ENCODE measurements at places on chromosomes 6 and 20. TPM values are rescaled to one million over a fixed set of nuclear protein-coding genes. Genes with fewer than 3 reads are reported as not detected.

DNA sequence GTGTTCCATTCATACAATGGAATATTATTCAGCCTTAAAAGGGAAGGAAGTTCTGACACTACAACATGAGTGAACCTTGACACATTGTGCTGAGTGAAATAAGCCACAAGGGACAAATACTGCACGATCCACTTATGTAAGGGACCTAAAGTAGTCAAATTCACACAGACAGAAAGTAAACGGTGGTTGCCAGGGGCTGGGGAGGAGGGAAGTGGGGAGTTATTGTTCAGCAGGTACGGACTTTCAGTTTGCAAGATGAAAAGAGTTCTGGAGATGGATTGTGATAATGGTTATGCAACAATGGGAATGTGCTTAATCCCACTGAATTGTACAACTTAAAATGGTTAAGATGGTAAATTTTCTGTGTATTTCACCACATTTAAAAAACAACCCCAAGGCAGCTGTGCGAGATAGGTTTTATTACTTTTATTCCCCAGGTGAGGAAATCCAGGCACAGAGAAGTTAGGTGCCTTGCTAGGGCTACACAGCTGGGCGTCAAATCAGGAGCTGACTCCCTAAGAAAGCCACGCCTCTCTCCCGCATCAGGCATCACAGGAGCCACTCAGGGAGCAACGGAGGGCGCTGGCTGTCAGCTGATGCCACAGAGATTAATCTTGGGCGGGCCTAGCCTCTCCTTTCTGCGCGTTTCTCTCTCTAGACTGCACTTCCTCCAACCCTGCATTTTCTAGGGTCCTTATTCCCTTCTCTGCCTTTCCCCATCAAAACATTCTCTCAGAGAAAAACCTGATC lies 9.3 kb upstream of the TRAF3IP2 start:
- H3K36me3 ChIP-seq, result no peaks in the 10 kb centered on the region
- peak; percentile 40 for DNase-seq
- H3K4me1 ChIP-seq, result peaks cover 1% of the 10 kb centered on the region

DNA sequence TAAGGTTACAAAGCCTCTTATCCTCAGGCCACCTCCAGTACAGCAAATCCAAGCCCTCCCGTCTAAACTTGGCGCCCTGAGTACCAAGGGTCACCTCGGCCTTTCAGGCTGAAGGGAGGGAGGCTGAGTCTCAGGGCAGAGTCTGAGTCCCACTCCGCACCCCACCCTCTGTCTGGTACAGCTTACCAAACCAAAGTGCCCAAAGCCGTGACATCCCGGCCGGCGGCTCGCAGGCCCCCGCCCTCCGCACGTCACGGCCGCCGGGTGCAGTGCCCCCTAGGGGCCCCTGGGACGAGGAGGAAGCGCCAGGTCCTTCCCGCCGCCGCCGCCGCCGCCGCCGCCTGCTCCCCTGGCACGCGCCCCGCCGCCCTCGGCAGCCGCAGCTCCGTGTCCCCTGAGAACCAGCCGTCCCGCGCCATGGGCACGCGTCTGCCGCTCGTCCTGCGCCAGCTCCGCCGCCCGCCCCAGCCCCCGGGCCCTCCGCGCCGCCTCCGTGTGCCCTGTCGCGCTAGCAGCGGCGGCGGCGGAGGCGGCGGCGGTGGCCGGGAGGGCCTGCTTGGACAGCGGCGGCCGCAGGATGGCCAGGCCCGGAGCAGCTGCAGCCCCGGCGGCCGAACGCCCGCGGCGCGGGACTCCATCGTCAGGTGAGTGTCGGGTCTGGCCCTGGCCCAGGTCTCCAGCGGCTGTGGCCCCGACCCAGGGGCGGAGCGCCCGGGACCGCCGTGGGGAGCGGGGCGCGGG lies at the start of gene MTHFD1L:
Gene MTHFD1L (plus strand): TSS at position 297 of the 741 bp plus-strand sequence. CDS start 121 bp downstream, at position 418.
- peaks cover 4% of the 10 kb centered on the region for H3K4me1 ChIP-seq
- peak; percentile 62 for DNase-seq
- peak within 1 kb of the TSS; percentile 78 for H3K27ac ChIP-seq
- H3K27me3 ChIP-seq, result no peaks in the 10 kb centered on the region
- H3K36me3 ChIP-seq, result peaks cover 6% of the 10 kb centered on the region

DNA sequence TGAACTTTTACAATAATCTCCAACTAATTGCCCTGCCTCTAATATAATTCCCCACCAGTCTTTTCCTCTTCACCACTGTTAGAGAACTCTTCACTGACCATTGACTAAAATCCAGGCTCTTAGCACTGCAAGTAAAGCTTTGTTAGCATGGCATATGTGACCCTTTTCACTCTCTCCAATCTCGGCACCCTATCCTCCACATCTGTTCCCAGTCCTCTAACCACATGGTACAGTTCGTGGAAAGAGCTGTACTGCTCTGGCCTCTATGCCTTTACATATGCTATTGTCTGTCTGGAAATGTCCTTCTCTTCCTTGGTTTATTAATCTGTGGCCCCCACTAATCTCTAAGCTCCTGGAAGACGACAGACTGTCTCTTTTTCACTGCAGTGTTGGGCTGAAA lies 63.0 kb upstream of the EIF2S2 start:
- H3K27ac ChIP-seq, result no peak overlapping the region
- H3K4me3 ChIP-seq, result no peak overlapping the region
- H3K36me3 ChIP-seq, result no peaks in the 10 kb centered on the region
- H3K4me1 ChIP-seq, result peaks cover 9% of the 10 kb centered on the region
- no peaks in the 10 kb centered on the region for H3K27me3 ChIP-seq

- 0 out of 2 replicates have a peak, but pooled peaks cover 2% of the 10 kb centered on the region for H3K27me3 ChIP-seq
- H3K4me1 ChIP-seq, result peaks cover 8% of the 10 kb centered on the region
- no peak overlapping the region for H3K4me3 ChIP-seq
Measured at GRCh38 chr20:44861531-44862006, 23.9 kb upstream of the YWHAB start.

GRCh38 chr20:34544109-34544796 lies 14.3 kb upstream of the MAP1LC3A start:
- H3K4me1 ChIP-seq, result no peaks in the 10 kb centered on the region
- no peak overlapping the region for H3K27ac ChIP-seq
- no peak overlapping the region for H3K4me3 ChIP-seq
- no peak for DNase-seq

TSPO2 gene
- total RNA-seq, result not detected

- peaks cover 21% of the 10 kb centered on the region for H3K4me1 ChIP-seq
- no peaks in the 10 kb centered on the region for H3K36me3 ChIP-seq
- no peaks in the 10 kb centered on the region for H3K27me3 ChIP-seq
- H3K4me3 ChIP-seq, result no peak overlapping the region
- H3K27ac ChIP-seq, result no peak overlapping the region
- no peak for DNase-seq
Measured at GRCh38 chr6:2881423-2881822, 21.7 kb downstream of the SERPINB9 start.

FAM217A gene
- not detected for total RNA-seq

DNA sequence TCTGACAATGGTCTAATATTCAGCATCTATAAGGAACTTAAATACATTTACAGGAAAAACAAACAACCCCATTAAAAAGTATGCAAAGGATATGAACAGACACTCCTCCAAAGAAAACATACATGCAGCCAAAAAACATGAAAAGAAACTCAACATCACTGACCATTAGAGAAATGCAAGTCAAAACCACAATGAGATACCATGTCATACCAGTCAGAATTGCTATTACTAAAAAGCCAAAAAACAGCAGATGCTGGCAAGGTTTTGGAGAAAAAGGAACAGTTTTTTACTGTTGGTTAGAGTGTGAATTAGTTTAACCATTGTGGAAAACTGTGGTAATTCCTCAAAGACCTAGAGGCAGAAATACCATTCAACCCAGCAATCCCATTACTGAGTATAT lies 339.0 kb upstream of the ADGRB3 start:
- H3K4me3 ChIP-seq, result no peak overlapping the region
- H3K27ac ChIP-seq, result no peak overlapping the region
- H3K36me3 ChIP-seq, result no peaks in the 10 kb centered on the region
- H3K4me1 ChIP-seq, result no peaks in the 10 kb centered on the region
- no peak for DNase-seq

DNA sequence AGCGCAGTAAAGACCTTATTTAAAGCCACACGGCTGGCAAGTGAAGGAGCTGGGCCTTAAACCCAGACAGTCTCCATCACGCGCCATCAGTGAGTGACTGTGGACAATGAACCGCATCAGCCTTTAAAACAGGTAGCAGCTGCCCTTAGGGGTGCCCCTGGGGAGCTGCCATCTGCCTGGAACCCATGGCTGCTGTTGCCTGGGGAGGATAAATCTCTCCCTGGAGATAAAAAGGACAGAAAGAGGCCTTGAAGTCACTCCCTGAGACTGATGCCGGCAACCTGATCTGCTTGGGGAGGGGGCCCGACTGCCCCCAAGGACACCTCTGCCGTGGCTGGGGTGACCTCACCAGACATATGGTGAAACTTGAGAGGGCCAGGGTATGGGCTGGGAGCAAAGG lies 73.5 kb downstream of the PREX1 start:
- DNase-seq, result no peak
- no peak overlapping the region for H3K27ac ChIP-seq
- H3K4me3 ChIP-seq, result no peak overlapping the region
- no peaks in the 10 kb centered on the region for H3K36me3 ChIP-seq
- H3K27me3 ChIP-seq, result no peaks in the 10 kb centered on the region

- no peaks in the 10 kb centered on the region for H3K27me3 ChIP-seq
- DNase-seq, result peak; percentile 57
- no peaks in the 10 kb centered on the region for H3K36me3 ChIP-seq
- no peak overlapping the region for H3K4me3 ChIP-seq
Measured at GRCh38 chr6:125124049-125124669, 29.4 kb upstream of the TPD52L1 start.

- no peak for DNase-seq
- no peaks in the 10 kb centered on the region for H3K27me3 ChIP-seq
- 0 out of 2 replicates have a peak, but pooled peaks cover 5% of the 10 kb centered on the region for H3K4me1 ChIP-seq
- no peak overlapping the region for H3K4me3 ChIP-seq
- no peak overlapping the region for H3K27ac ChIP-seq
- H3K36me3 ChIP-seq, result no peaks in the 10 kb centered on the region
Measured at GRCh38 chr6:125316621-125317020, 14.9 kb upstream of the HDDC2 start.

GRCh38 chr6:31465718-31466117 lies 32.2 kb upstream of the MICB start:
- H3K36me3 ChIP-seq, result no peaks in the 10 kb centered on the region
- H3K4me1 ChIP-seq, result peaks cover 6% of the 10 kb centered on the region
- peaks cover 8% of the 10 kb centered on the region for H3K27me3 ChIP-seq
- no peak overlapping the region for H3K4me3 ChIP-seq

- no peak overlapping the region for H3K27ac ChIP-seq
- no peaks in the 10 kb centered on the region for H3K27me3 ChIP-seq
- H3K4me3 ChIP-seq, result no peak overlapping the region
- DNase-seq, result no peak
- H3K36me3 ChIP-seq, result 0 out of 2 replicates have a peak, but pooled peaks cover 4% of the 10 kb centered on the region
Measured at GRCh38 chr6:79030023-79030422, 48.0 kb downstream of the PHIP start.

GRCh38 chr20:20303742-20304141 lies 64.2 kb upstream of the INSM1 start:
- no peak overlapping the region for H3K27ac ChIP-seq
- H3K4me1 ChIP-seq, result no peaks in the 10 kb centered on the region
- no peak for DNase-seq
- no peaks in the 10 kb centered on the region for H3K36me3 ChIP-seq
- no peak overlapping the region for H3K4me3 ChIP-seq

SYCP2 gene
- total RNA-seq, result 3.0 TPM

IL20RA gene
- total RNA-seq, result 2.5 TPM

GRCh38 chr20:23880417-23880816 lies 869 bp upstream of the CST5 start:
- no peaks in the 10 kb centered on the region for H3K27me3 ChIP-seq
- H3K4me3 ChIP-seq, result no peak overlapping the region
- peak overlapping the region; percentile 71 for H3K27ac ChIP-seq
- no peak for DNase-seq
- H3K4me1 ChIP-seq, result peaks cover 83% of the 10 kb centered on the region
- no peaks in the 10 kb centered on the region for H3K36me3 ChIP-seq

All from PC-9 (cell line).